KG1 (cell line): ENCODE measurements at places on chromosomes 1 and 21.
A peak's percentile ranks its signal among the peaks of the same experiment; 100 is the strongest.

- no peak for DNase-seq
These were observed 87.2 kb downstream of the TGFBR3 start for GRCh38 chr1:91798740-91799139.

DNA sequence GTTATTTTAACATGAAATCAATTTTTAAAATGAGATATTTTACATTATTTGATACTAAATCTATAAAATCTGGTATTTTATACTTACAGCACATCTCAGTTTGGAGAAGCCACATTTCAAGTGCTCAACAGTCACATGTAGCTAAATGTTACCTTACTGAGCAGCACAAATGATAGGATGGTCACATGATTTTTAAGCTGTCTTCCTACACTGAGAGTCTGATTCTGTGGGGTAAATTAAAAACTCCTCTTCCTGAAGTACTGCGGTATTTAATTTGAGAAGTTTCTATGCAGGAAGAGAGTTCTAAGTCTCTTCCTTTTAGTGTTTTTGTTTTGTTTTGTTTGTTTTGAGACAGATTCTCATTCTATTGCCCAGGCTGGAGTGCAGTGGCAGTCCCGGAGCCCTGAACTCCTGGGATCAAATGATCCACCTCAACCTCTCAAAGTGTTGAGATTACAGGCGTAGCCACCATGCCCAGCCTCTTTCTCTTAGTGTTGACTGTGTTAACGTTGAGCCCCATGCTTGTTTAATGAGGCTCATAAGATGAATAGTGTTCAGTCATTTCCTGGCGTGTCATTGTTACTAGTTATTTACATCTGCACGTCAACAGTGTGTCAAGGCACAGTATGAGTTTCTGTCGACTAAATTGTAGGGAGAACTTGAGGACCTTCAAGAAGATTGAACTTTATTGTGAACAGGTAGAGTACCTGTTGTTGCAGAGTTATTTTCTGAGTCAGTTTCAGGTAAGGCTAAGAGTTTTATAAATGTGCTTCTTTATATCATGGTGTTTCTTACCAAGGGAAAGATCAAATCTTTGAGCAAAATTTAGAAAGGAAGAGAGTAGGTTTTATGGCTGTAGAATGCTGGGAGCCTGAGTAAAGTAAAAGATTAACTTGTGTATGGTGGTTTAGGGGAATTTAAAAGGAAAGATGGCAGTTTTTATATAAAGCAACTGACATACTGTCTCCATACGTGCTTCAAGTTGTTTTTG is 3.3 kb downstream of the CNST start:
- peak; percentile 66 for DNase-seq

- DNase-seq = no peak
These were observed 262.5 kb downstream of the HLX start for GRCh38 chr1:221141606-221142285.

GRCh38 chr1:42847721-42848460 is 1.5 kb downstream of the ZNF691 start:
- DNase-seq = no peak

- DNase-seq = no peak
These were observed 98.7 kb upstream of the LHX8 start for GRCh38 chr1:75035536-75035935.

- DNase-seq = no peak
These were observed 48.7 kb upstream of the PSEN2 start for GRCh38 chr1:226821719-226822085.

DNA sequence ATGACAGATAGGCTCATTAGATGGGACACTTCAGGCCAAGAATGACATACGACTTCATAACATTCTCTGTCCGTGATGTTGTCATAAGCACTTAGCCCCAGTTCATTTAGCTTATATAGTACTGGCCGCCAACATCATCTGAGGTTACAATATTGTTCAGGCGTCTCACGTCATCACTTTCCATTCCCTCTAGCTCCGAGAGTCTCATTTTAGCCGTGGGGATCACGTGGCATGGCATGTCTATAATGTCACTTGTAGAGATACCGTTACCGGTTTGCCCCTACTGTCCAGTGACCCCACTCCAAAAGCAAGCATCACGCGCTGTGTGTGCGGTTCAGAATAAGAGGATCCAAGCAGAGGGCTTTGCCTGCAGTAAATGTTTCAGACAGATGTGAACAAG is 34.6 kb upstream of the HEATR1 start:
- no peak for DNase-seq

DNA sequence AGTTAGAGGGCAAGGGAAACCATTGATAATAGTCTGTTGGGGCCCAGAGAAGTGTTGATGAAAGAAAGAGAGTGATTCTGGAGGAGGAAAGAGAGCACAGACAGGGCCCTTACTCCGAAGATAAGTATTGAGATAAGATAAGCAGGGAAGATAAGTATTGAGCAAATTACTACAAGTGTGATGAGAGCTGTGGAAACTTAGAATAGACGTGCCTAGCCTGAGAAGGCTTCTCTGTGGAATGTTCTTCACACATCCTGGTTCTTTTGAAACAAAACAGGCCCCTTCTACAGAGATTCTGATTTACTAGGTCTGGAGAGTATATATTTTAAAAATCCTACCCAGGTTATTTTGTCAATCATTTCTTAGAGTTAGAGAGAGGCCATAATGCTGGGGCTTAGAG is 26.4 kb downstream of the FNBP1L start:
- no peak for DNase-seq

- peak; percentile 52 for DNase-seq
These were observed 3.0 kb downstream of the ITLN2 start for GRCh38 chr1:160951443-160952128.

DNA sequence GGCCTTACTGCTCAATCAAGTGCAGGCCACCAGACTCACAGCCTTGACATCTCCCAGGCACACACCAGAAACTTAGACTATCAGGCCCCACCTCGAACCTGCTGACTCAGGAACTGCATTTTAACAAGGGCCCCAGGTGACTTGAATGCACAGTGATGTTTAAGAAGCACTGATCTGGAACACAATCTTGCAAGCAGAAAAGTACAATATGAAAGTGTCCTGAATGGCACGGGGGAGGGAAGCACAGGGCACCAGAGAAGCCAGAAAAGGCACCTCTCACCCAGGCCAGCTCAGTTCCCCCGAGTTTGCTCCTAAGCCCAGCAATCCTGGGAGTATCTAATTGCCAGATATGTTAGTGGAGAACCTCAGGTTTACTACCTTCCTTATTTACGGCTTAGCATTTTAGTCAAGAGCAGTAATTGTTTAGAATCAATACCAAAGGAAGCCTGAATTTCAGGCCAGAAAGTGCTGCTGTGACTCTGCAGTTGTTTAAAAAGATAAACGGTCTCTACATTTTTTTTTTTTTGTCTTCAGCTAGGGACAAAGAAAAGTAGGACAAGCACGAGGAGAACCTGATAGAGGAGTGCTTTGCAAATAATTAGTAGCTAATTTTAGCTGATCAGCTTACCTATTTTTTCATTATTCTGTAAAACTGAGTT is 50.9 kb upstream of the CDC42BPA start:
- no peak for DNase-seq

GRCh38 chr21:42247716-42248115 is 28.8 kb downstream of the ABCG1 start:
- DNase-seq = no peak
